ENCODE measurements at places on chromosomes 4 and X.

GRCh38 chrX:37060999-37061398 lies 52.8 kb downstream of the FAM47C start:
- peak; percentile 6 for DNase-seq

- no peak for DNase-seq
Measured at GRCh38 chrX:16112428-16112827, 10.9 kb upstream of the GRPR start.

- DNase-seq = no peak
Measured at GRCh38 chr4:3331511-3332394, 38.9 kb downstream of the RGS12 start.

- DNase-seq = no peak
Measured at GRCh38 chr4:123163501-123163900, 233.1 kb upstream of the SPRY1 start.

DNA sequence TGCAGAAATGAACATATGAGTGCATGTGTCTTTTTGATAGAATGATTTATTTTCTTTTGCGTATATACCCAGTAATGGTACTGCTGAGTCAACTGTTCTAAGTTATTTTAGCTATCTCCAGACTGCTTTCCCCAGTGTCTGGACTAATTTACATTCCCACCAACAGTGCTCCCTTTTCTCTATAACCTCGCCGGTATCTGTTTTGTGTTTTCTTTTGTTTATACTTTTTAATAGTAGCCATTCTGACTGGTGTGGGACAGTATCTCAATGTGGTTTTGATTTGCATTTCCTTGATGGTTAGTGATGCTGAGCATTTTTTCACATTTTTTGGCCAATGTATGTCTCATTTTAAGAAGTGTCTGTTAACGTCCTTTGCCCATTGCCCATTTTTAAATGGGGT lies 218.6 kb upstream of the KCNIP4 start:
- DNase-seq = no peak

GRCh38 chr4:63799166-63799565 lies 610.1 kb downstream of the TECRL start:
- DNase-seq = no peak

- no peak for DNase-seq
Measured at GRCh38 chr4:112094330-112094729, 50.9 kb upstream of the FAM241A start.

- no peak for DNase-seq
Measured at GRCh38 chr4:128564081-128564630, 245.3 kb upstream of the JADE1 start.

DNA sequence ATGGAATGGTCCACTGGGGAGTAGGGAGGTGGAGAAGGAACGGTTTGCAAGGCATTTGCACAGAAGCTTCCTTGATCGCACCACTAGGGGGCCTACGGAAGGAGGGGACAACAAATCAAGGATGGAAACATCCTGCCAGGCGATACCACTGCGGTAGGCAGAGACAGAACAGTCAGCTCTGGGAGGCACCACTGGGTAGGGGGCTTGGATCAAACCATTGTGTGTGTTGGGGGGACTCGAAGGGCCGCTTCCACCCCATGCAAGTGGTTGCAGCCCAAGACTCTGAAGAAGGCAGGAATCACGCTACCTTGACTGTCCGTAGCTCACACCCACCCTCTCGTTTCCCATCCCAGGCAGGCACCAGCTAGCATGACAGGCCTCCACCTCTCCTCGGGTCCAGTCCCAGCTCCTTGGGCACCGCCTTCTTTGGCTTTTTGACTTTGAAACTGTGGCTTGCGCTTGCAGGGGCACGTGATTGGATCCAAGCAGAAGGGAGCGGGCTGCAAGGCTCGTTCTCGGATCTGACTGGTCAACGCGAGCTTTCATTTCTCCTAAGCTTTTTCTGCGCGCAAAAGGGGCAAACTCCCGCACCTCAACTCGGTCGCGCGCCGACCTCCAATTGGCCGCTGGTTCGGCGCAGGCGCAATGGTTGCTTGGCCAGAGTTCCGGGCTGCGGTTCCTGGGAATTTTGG lies 28.4 kb downstream of the GAGE1 start:
- no peak for DNase-seq

- DNase-seq = no peak
Measured at GRCh38 chr4:60019180-60019579, 1180.9 kb upstream of the ADGRL3 start.

DNA sequence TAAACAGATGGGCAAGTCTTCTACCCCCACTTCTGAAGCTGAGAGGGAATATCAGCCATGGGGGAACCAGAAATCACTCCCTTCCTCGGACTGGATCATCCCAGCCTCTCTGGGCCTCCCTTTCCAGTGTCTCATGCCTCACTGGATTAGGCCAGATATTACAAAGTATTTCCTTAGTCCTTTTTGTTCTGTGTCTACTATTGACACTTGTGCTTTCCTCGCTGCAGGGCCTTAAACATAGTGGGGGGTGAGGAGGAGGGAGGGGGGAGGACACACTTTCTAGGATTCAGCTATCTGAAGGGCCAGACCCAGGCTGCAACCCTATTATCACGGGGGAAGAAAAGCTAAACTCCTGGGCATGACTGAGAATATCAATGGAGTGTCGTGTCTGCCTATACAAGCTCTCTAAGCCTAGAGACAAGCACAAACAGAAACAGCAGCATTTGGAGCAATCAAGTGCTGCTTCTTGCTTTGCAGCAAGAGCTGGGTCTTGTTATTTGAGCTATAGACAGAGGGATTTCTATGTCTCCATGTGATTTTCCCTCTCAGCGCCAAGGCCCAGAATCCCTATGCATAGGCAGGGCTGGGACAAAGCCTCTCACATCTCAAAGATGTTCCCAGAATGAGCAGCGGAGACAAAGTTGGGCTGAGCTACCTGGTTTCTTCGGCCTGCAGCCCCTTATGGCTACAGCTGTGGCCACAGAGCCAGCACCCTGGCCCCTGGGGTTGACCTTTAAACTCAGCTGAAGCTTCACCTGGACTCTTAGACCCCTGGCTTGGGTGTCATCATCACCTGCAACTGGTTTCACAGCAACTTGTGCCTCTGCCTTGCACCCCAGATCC lies 20.2 kb downstream of the PJA1 start:
- DNase-seq = no peak

- DNase-seq = no peak
Measured at GRCh38 chr4:174640146-174640545, 117.9 kb upstream of the HPGD start.

DNA sequence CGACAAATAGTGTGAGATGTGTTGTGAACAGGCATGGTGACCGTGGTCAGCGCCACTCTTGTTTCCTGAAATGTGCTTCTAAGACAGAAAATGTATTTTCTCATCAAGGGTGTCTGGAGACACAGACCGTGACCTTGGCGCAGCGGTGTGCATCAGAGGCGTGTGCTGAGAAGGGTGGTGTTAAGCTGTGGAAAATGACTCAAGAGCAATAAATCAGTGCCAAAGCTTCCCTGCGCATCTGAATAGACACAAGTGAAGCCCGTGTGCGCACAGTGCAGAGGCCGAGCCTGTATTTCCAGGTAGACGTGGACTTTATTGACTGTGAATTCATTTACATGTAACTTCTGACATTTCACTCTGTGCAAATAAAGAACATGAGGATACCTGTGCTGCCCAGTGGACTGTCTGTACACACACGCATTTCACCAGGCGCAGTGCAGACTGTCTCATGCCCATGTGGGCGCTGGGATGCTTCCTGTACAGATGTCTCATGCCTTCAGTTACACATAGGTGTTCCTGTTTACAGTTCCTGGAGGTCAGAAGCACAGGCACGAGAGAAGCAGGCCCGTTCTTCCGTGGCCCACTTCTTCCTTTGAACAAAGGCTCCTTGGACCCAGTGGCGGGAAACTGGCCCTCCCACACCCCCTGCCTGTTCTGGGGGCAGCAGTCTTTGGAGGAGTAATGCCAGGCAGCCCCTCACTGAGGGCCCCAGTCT lies 31.9 kb downstream of the NSG1 start:
- DNase-seq = no peak

GRCh38 chr4:112975567-112976355 lies 73.7 kb upstream of the ANK2 start:
- no peak for DNase-seq

- DNase-seq = no peak
Measured at GRCh38 chr4:140308366-140309123, 64.9 kb upstream of the SCOC start.

- no peak for DNase-seq
Measured at GRCh38 chr4:80011636-80012236, 61.3 kb downstream of the ANTXR2 start.

GRCh38 chrX:1484638-1485019 lies 31.9 kb upstream of the ASMTL start:
- DNase-seq = no peak

GRCh38 chr4:56425518-56425917 lies 9.9 kb downstream of the PPAT start:
- no peak for DNase-seq

GRCh38 chr4:43423276-43423675 lies 530.8 kb downstream of the GRXCR1 start:
- DNase-seq = no peak
